ENCODE measurements at places on chromosomes 7 and 10. TPM values are rescaled to one million over a fixed set of nuclear protein-coding genes. Genes with fewer than 3 reads are reported as not detected.

DNA sequence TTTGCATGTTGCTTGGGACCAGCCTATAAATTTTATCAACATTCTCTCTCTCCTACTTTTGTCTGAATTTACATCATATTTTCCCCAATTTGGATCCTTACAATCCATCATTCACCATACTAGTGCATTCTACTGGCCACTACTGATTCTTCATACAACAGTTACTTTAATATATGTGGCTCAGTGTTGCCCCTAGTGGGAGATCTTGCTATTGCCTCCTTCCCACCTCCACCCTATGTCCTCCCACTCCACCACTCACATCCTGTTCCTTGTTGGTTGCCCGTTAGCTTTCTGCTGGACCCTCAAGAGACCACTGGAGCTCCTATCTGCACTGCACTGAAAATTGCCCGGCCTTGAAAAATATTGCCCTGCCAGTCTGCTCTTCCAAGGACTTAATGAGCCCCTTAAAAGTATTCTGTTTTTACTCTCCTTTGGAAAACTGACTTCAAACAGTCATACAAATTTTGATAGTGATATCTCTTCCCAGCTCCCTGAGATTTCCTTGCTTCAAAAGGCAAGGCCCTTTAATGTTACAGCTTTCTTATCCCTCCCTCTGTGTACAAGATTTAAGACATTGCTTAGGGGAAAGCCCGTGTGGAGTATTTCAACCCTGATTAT, 243.2 kb upstream of the TMEM229A start:
- H3K27me3 ChIP-seq, result no peaks in the 10 kb centered on the region
- no peaks in the 10 kb centered on the region for H3K4me1 ChIP-seq
- DNase-seq, result peak; percentile 23
- no peak overlapping the region for H3K4me3 ChIP-seq
- H3K27ac ChIP-seq, result no peak overlapping the region

GRCh38 chr7:1313613-1314012, 80.9 kb downstream of the UNCX start:
- H3K27ac ChIP-seq, result no peak overlapping the region
- no peaks in the 10 kb centered on the region for H3K36me3 ChIP-seq
- no peaks in the 10 kb centered on the region for H3K4me1 ChIP-seq

DNA sequence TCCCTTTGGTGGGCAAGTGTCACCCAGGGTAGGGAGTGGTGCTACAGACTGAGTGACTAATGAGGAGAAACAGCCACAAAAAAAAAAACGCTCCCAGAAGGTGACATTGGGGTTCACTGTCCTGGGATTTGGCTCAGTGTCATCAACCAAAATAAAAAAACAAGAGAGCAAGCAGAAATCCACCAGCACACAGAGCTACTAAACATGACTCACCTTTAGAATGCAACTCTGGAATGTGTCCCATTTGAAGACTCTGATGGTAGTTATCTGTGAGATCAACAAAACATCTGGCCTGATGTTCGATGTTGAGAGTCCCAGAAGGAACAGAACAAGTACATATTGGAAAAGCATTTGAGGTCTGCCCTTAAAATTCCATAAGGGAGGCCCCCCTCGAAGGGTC, 200.3 kb upstream of the LYZL2 start:
- H3K27me3 ChIP-seq, result no peaks in the 10 kb centered on the region
- H3K27ac ChIP-seq, result no peak overlapping the region
- DNase-seq, result no peak

DNA sequence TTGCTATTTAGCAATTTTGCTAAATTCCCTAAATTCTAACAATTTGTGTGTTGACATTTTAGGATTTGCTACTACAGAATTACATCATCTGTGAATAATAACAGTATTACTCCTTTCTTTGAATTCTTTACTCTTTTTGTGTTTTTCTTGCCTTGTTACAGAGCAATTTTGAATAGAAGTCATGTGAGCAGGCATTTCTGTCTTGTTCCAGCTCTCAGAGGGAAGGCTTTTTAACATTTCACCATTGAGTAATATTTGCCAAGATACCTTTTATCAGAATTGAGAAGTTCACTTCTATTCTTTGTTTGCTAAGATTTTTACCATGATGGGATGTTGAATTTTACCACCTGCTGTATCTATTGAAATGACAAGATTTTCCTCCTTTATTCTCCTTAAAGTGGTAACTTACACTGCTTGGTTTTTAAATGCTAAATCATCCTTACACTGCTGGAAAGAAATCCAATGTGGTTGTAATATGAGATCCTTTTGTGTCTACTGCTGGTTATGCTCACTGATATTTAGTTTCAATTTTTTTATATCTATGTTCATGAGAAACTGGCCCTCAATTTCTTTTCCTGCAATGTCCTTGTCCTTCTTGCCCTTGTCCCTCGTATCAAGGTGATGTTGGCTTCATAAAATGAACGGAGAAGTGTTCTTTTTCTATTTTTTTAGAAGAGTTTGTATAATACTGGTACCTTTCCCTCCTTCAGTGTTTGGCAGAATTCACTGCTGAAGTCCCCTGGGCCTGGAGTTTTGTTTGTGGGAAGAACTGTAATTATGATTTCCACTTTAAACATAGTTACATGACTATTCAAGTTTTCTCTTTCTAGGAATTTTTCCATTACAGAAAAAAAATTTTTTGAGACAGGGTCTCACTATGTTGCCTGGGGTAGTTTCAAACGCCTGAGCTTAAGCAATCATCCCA, 50.3 kb upstream of the ATP6V0A4 start:
- H3K27me3 ChIP-seq, result no peaks in the 10 kb centered on the region
- no peak overlapping the region for H3K4me3 ChIP-seq
- no peaks in the 10 kb centered on the region for H3K4me1 ChIP-seq
- H3K36me3 ChIP-seq, result no peaks in the 10 kb centered on the region
- H3K27ac ChIP-seq, result no peak overlapping the region

DNA sequence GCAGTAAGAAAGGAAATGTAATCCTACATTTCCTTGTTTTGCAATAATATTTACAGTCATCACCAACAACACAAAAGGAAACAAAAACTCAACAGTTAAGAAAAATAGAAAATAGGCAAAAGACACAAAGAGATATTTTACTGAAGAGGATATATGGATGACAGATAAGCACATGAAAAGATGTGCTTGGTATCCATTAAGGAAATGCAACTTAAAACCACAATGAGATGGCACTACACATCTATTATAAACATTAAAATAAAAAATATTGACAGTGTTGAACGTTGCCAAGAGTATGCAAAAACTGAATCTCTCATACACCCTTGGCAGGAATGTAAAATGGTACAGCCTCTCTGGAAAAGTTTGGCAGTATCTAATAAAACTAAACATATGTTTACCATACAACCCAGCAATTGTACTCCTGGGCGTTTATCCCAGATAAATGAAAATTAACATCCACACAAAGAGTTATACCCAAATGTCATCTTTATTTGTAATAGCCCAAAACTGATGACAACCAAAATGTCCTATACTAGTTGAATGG, 5.4 kb downstream of the CEP41 start:
- H3K4me1 ChIP-seq, result no peaks in the 10 kb centered on the region
- no peaks in the 10 kb centered on the region for H3K27me3 ChIP-seq
- H3K27ac ChIP-seq, result no peak overlapping the region
- H3K4me3 ChIP-seq, result no peak overlapping the region

DNA sequence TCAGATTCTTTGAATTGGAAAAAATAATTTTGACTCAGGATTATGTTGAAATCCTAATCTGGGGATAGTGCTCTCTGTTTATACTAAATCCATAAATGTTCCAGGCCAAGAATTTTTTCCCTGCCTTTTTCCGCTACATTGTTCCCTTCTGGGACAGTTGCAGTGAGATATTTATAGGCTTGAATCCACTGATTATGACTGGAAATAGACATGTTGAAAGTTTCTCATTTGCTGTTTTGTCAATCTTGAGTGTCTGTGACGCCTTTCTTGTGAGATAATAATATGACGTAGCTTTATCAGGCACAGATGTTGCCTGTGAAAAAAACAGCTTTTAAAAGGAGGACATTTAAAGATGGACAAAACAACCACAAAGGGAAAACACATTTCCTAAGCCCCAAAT, 155.9 kb downstream of the ARID5B start:
- no peak for DNase-seq
- H3K27me3 ChIP-seq, result no peaks in the 10 kb centered on the region
- peak overlapping the region; percentile 52 for H3K27ac ChIP-seq
- no peaks in the 10 kb centered on the region for H3K4me1 ChIP-seq

DNA sequence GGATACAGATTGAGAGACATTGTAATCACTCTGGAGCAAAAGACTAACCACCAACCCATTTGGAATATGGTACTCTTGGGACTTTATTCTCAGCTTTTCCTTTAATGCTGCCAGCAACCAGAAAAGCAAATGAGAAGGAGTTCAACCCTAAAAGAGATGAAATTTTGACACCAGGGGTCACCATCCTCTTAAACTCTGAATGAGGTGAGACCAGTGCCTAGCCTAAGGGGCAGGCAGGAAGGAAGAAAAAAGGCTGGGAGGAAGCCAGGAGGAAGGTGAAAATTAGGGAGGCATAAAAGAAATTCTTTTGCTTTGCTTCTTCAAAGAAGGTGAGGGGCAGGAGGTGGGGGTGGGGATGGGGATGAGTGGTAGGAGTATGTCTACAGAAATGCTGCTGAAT, 135.8 kb downstream of the JAZF1 start:
- DNase-seq, result no peak
- H3K4me3 ChIP-seq, result no peak overlapping the region
- no peak overlapping the region for H3K27ac ChIP-seq
- H3K27me3 ChIP-seq, result no peaks in the 10 kb centered on the region
- H3K36me3 ChIP-seq, result no peaks in the 10 kb centered on the region

GRCh38 chr7:158348446-158348845, 239.2 kb downstream of the PTPRN2 start:
- no peaks in the 10 kb centered on the region for H3K36me3 ChIP-seq
- H3K4me3 ChIP-seq, result no peak overlapping the region

- no peaks in the 10 kb centered on the region for H3K4me1 ChIP-seq
- no peak for DNase-seq
- peak overlapping the region; percentile 12 for H3K27ac ChIP-seq
- H3K36me3 ChIP-seq, result no peaks in the 10 kb centered on the region
- H3K27me3 ChIP-seq, result no peaks in the 10 kb centered on the region
These were observed 27.4 kb downstream of the MINPP1 start for GRCh38 chr10:87531908-87532622.

- H3K4me1 ChIP-seq, result peaks cover 5% of the 10 kb centered on the region
- no peak overlapping the region for H3K4me3 ChIP-seq
- no peaks in the 10 kb centered on the region for H3K36me3 ChIP-seq
These were observed 45.4 kb downstream of the GPR37 start for GRCh38 chr7:124720195-124720594.

GRCh38 chr10:103834436-103835095, 20.8 kb downstream of the SH3PXD2A start:
- peak overlapping the region; percentile 81 for H3K27ac ChIP-seq
- H3K4me1 ChIP-seq, result peaks cover 31% of the 10 kb centered on the region
- no peaks in the 10 kb centered on the region for H3K27me3 ChIP-seq

DNA sequence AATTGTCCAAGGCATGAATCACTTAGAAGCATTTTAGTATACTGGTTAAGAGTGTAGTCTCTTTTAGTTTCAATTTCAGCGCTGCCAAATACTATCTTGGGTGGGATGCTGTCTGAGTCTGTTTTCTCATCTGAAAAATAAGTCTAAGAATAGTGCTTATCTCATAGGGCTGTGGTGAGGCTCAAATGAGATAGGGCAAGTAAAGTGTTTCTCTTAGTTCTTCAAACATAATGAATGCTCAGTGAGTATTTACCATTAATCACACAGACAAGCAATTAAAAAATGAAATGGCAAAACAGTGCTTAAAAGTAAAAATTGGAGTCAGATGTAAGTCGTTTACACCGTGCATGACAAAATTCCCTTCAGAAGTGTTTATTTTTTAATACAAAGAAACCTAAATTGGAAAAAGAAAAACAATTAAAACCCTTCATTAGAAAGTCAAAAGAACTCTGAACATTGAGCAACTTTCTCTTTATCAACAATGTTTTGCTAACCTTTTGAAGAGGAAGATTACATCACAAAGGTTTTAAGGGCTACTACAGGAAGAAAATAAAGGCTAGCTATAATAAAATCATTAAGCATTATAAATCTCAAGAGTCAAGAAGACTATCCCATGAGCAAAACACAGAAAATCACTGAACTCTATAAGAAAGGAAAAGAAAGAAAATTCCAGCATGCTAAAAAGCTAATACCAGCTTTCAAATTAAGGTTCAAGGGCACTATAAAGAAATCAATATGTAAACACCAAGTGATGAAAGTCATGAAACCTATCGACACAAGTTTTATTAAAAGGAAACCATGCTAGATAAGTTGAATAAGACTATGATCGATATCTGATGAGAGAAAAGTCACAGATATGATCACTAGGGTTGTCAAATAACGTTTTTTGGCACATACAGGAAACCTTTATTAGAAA, 45.6 kb upstream of the C1GALT1 start:
- no peaks in the 10 kb centered on the region for H3K4me1 ChIP-seq
- DNase-seq, result no peak
- H3K27ac ChIP-seq, result no peak overlapping the region

DNA sequence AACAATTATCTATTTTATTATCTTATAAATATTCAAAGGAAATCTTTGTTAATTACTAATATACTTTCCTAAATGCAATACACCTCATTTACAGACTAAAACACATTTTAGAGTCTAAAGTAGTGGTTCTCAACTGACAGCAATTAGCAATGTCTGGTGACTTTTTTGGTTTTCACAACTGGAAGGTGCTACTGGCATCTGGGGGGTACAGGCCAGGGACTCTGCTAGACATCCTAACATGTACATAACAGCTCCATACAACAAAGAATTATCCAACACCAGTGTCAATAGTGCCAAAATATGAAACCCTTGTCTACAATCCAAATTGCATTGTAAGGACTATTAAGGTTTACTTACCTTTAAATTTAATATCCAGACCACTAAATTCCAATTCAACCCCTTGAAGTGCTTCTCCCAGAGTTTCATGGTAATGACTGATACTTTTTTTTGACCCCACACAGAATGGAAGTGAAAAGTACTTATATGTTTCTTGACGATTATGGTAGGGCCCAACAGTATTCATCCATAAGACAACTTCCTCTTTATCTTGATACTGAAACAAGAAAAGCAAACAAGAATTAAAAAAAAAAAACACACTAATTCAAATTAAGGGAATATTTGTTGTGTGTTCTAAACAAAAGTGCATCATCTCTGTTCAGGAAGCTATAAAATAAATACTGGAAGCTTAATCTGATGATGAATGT, 10.4 kb downstream of the TM9SF3 start:
- peaks cover 5% of the 10 kb centered on the region for H3K4me1 ChIP-seq
- no peak overlapping the region for H3K4me3 ChIP-seq
- no peak for DNase-seq
- no peaks in the 10 kb centered on the region for H3K27me3 ChIP-seq
- H3K27ac ChIP-seq, result peak overlapping the region; percentile 35

GRCh38 chr7:27235387-27236311, 7.0 kb upstream of the EVX1 start:
- peak overlapping the region; percentile 41 for H3K4me3 ChIP-seq

GRCh38 chr10:132628966-132629900, 91.6 kb downstream of the INPP5A start:
- H3K27ac ChIP-seq, result peak overlapping the region; percentile 53
- H3K36me3 ChIP-seq, result no peaks in the 10 kb centered on the region
- H3K27me3 ChIP-seq, result no peaks in the 10 kb centered on the region

STMP1 gene
- 27.4 TPM for total RNA-seq

FGF8 gene
- total RNA-seq, result not detected

ZPBP gene
- not detected for total RNA-seq
